NCI-H1105 (cell line): ENCODE measurements at places on chromosomes 7 and 10.

GRCh38 chr10:59589796-59590195, 119.9 kb downstream of the SLC16A9 start:
- no peak for DNase-seq

- DNase-seq, result no peak
Measured at GRCh38 chr10:34885898-34886297, 70.8 kb upstream of the PARD3 start.

GRCh38 chr10:78362406-78363022, 328.9 kb downstream of the RPS24 start:
- no peak for DNase-seq

- DNase-seq, result no peak
Measured at GRCh38 chr10:124566981-124567835, 105.6 kb downstream of the LHPP start.

- DNase-seq, result no peak
Measured at GRCh38 chr10:129305046-129305445, 162.0 kb upstream of the MGMT start.

DNA sequence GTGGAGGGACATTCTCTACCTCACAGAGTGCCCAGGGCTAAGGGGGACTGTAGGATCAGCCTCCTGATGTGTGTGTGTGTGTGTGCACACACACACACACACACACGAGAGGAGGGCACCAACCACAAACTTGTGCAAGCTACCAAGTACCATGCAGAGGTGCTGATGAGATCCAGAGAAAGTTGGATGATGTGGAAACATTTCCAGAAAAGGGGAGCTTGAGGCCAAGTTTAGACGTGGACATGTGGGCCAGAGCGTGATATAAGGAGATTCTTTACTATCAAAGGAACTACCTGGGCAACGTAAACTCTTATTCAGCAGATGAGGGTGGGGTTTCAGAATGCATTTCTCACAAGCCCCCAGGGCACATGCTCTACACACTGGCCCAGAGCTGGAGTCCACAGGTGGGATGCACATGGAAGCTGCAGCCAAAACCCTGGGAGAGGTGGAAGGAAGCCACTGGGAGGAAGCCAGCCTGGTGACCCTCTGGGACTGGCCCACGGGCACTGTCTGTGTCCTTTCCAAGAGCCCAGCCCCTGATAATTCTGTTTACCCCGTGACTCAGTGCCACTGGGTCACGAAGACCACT, 53.5 kb downstream of the DLG5 start:
- DNase-seq, result no peak

GRCh38 chr7:69871213-69871885, 273.1 kb downstream of the AUTS2 start:
- no peak for DNase-seq

DNA sequence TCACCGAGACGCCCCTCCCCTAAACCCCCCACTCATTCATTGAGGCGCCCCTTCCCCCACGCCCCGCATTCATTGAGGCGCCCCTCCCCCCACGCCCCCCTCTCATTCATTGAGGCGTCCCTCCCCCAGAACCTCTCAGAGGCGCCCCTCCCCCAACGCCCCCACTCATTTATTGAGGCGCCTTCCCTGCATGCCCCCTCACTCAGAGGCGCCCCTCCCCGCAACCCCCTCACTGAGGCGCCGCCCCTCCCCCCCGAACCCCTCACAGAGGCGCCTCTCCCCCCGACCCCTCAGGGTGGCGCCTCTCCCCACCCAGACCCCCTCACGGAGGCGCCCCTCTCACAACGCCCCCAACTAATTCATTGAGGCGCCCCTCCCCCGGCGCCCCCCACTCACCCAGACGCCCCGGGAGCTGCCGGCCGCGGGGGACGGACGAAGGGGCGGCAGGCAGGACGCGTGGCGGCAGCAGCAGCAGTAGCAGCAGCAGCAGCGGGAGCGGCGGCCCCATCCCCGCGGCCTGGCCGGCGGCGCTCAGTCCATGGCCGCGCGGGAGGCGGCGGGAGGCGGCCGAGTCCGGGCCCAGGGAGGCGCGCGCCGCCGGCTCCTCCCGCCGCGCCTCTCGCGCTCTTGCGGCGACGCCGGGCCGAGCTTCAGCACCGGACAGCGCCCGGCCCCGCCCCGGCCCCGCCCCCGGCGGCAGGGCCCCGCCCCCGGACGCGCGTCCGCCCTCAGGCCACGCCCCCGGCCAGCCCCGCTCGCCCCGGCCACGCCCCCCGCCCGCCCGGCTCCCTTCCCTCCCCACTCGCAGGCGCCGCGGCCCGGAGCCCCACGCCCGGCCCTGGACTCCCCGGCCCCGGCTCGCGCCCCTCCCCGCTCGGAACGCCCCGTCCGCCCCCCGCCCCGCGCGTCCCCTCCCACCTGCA, at the start of gene PTPRN2:
Gene PTPRN2, minus strand, starts transcription at position 662 of the 923 bp plus-strand sequence.
- peak; percentile 71 for DNase-seq

- DNase-seq, result no peak
Measured at GRCh38 chr10:31605861-31606525, 287.0 kb downstream of the ZEB1 start.

- DNase-seq, result no peak
Measured at GRCh38 chr7:4113271-4113670, 568.8 kb upstream of the FOXK1 start.

DNA sequence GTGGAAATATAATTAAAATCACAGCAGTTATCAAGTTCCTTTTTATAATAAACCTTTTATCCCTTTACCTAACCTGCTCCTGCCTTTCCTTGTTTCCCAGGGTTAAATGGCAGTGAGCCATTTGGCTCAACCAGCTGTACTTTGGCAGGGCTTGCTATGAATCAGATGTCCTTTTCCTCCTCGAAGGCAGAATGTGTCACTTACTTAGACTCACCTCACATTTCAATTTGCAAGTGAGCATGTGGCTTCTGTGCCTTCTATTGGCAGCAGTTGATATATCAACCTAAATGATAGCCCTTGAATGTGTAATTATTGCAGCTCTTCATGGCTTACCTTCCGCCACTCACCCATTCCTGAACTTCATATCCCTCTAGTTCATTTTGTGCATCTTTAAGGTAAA, 301.7 kb downstream of the CSTF2T start:
- no peak for DNase-seq

GRCh38 chr10:122525788-122526187, 34.8 kb upstream of the DMBT1 start:
- DNase-seq, result no peak

GRCh38 chr10:52245547-52245946, 68.5 kb upstream of the DKK1 start:
- no peak for DNase-seq

DNA sequence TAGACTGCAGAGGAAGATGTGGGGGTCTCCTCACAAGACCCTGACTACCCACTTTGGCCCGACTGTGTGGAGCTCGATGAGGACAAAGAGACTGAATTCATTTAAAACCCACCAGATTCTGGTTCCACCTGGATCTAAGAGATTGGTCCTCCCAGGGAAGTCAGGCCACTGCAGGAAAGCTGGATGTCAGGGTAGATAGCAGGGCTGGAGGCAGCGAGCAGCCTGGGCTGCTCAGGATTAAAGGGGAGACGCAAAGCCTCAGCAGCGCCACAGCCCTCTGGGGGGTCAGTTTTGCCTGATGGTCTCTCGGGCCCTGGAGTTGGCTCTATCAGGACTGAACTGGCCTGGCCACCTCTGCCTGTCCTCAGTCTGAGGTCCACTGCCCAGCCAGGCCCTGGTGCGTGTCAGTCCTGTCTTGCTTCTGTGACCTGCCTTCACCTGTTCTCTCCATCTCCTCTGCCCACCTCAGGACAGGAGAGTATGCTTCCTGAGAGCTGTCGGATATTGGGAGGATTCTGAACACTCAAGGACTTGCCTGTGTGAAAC, 12.2 kb upstream of the KLRG2 start:
- no peak for DNase-seq

- no peak for DNase-seq
Measured at GRCh38 chr10:43220657-43221418, 46.0 kb downstream of the RASGEF1A start.

DNA sequence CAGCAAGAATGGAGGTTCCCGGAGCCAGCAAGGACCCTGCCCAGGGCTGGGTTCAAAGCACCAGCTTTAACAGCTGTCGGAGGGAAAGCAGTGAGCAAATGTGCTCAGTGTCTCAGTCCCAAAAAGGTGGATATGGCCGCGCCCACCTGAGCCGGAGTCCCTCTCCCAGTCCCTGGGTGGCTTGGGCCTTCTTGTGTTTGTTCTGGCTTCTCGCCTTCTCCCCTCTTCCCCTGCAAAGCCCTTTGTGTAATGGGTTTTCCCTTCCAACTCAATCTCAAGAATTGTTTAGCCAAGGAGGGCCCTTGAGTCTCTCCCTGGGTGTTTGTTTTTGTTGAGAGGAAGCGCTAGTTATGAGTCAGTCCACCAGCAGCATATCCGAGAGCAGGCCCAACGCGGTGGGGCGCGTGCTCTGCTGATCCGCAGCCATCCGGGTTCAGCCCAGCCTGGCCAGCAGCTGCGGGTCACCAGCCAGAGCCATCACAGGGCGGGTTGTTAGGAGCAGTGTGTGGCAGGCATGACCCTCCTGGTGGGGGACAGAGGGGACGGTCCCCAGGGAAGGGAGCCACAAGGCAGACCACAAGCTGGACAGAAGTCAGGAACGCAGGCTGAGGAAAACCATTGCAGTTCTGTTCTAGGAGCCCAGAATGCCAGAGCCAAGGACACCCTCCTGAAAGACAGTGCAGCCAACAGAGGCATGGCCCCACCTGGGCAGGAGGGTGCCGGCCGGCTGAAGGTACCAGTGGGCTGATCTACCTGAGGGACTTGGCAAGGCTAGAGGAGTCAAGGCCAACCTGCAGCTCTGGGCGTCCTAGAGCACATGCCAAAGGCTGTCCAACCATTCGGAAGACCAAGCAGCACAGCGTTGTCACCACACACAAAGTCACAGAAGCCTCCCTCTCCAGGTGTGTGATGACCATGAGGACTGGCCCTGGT, 21.3 kb downstream of the CALML3 start:
- no peak for DNase-seq

DNA sequence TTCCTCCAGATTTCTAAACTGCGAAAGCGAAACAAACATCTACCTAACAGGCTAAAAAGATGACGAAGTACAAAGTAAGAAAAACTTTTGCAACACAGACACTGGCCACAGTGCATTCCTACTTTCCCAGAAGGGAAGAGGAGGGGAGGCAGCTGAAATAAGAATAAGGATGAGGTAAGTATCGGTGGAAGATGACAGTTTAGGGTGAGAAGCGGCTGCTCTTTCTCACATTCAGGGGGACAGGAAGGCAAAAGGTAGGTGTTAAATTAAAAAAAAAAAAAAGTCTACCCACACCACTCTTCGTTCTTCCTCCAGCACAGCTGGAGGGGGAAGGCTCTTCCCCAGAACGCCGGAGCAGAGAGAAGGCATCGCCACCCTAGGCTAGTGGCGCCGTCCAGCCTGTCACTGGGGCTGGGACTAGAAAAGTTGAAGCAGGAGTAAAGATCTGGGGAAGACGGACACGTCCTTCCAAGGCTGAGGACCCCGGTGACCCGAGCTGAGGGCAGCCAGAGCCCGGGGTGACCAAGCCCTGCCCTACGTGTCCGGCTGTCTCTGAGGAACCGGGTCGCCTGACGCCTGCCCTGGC, 846 bp downstream of the DNAJC1 start:
- DNase-seq, result no peak

GRCh38 chr7:148925836-148926235, 41.7 kb upstream of the EZH2 start:
- DNase-seq, result no peak

GRCh38 chr7:15403751-15404150, 158.1 kb downstream of the AGMO start:
- no peak for DNase-seq

GRCh38 chr10:58781873-58782488, 269.3 kb downstream of the BICC1 start:
- peak; percentile 10 for DNase-seq

- DNase-seq, result no peak
Measured at GRCh38 chr10:44293306-44293778, 91.6 kb downstream of the CXCL12 start.

- no peak for DNase-seq
Measured at GRCh38 chr7:148419856-148420832, 170.4 kb upstream of the C7orf33 start.

- DNase-seq, result no peak
Measured at GRCh38 chr10:90846746-90847145, 11.1 kb downstream of the HTR7 start.

GRCh38 chr10:4086131-4086898, 301.3 kb upstream of the KLF6 start:
- DNase-seq, result no peak

- peak; percentile 14 for DNase-seq
Measured at GRCh38 chr10:77004917-77005564, 632.6 kb downstream of the KCNMA1 start.

- no peak for DNase-seq
Measured at GRCh38 chr7:80124526-80125264, 9.9 kb upstream of the GNAI1 start.

DNA sequence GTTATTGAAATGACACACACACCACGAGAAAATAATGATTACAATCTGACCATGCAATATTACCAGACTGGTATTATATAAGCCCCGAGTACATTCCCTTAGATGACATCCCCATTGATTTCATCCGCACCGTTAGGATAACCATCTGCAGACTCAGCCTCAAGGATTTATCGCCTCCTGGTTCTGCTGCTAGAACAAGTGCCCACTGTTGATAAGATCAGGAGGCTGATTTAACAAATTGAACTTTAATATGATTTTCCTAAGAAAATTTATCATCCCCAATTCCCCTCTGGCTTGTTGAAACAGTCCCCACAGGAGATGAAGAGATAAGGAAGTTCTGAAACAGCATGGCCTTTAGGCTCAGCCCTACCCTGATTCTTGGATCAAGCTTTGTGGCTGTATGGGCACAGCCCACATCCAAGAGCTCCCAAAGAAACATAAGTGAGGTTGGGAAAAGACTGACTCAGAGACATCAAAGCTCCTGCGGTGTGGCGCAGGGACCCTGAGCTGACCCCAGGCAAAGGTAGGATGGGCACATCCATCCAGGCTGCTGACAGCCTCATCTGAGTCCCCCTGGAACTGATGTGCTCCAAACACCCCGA, 59.2 kb upstream of the CHCHD3 start:
- no peak for DNase-seq

DNA sequence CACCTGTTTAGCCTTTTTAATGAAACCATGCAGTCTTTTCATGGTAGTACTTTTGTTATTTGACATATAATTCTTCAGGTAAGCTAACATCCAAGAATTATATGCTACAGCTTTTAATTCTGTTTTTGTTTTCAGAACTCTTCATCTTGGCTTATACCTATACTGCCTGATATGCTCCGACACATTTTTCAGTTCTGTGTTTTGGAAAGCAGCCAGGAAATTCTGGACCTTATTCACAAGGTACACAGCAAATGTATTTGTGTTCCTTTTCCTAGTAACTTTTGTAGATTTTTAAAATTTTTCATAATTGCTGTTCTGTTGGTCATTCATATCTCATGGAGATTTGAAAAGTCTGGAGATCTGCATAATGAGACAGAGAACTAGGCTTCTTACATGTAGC, 56.7 kb downstream of the BTAF1 start:
- no peak for DNase-seq

DNA sequence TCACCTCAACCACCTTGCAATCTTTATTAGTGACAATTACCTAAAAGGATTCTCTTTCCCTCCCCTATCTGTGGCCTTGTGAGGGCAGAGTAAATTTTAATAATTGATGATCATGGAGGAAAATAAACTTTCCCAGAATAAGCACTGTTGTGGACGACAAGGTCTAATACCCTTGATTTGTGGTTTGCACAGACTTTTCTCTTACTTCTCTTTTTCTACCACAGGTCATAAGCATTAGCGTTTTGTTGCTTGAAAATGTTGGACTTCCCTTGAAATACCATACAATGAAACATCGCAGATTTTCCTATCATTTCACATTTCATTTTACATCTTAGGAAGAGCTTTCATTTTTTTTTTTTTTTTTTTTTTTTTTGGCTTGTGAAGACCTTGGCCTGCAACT, 188.1 kb upstream of the TMEM72 start:
- DNase-seq, result no peak

- DNase-seq, result peak; percentile 96
Measured at GRCh38 chr7:126483972-126484371, 768.8 kb downstream of the GRM8 start.
